Stimulated activated CD4-positive, alpha-beta T cell treated with anti-CD3 and anti-CD28 coated beads, Interleukin-15, amount 100 ng/mL, for 48 hours (primary cell): ENCODE measurements at places on chromosomes 4 and X.
A peak's percentile ranks its signal among the peaks of the same experiment; 100 is the strongest.

DNA sequence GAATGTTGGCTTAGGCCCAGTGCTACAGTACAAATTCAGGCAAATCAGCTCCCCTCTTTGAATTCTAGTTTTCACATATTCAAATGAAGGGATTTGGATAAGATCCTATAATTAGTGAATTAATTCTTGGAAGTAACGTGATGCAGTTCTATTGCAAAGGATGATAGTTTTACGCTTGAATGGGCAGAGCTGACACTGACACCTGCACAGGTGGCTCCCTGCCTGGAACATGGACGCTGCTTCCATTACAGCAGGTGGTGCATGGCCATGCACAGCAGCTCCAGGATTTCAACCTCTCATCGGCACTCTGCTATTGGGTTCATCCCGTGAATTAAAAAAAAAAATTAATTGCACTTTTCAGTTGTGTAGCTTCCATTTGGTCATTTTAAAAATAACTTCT lies 28.4 kb upstream of the RPS6KA6 start:
- no peak for DNase-seq

DNA sequence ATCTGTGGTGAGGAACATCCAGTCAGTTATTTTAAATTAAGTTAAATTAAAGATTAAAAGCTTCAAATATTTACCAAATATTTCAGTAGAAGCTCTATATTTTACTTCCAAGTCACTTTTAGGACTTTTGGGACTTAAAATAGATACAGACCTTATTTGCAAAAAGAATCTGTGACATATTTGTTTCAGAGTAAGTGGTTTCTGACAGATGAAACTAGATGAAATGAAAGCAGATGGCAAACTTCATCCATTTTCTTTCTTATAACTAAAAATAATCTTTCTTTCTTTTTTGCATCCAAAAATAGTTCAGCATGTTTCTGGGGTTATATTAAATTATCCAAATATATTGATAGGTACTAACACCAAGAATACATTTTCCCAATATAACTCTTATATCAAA lies 6.6 kb upstream of the UTP3 start:
- DNase-seq = no peak

DNA sequence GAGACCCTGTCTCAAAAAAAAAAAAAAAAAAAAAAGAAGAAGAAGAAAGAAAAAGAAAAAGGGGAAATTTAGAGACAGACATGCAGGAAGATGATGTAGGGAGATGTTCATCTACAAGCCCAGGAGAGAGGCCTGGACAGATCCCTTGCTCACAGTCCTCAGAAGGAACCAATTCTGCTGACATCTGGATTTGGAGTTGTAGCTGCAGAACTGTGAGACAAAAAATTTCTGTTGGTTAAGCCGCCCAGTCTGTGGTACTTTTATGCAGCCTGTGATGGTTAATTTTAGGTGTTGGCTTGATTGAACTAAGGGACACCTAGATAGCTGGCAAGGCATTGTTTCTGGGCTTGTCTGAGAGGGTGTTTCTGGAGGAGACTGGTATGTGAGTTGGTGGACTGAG lies 10.1 kb upstream of the STIM2 start:
- no peak for DNase-seq

GRCh38 chrX:124280294-124280902 lies 52.1 kb upstream of the TEX13D start:
- DNase-seq = no peak

- no peak for DNase-seq
Measured at GRCh38 chr4:55758066-55758465, 61.5 kb upstream of the EXOC1L start.

- DNase-seq = no peak
Measured at GRCh38 chr4:6699903-6700302, 6.2 kb downstream of the S100P start.

DNA sequence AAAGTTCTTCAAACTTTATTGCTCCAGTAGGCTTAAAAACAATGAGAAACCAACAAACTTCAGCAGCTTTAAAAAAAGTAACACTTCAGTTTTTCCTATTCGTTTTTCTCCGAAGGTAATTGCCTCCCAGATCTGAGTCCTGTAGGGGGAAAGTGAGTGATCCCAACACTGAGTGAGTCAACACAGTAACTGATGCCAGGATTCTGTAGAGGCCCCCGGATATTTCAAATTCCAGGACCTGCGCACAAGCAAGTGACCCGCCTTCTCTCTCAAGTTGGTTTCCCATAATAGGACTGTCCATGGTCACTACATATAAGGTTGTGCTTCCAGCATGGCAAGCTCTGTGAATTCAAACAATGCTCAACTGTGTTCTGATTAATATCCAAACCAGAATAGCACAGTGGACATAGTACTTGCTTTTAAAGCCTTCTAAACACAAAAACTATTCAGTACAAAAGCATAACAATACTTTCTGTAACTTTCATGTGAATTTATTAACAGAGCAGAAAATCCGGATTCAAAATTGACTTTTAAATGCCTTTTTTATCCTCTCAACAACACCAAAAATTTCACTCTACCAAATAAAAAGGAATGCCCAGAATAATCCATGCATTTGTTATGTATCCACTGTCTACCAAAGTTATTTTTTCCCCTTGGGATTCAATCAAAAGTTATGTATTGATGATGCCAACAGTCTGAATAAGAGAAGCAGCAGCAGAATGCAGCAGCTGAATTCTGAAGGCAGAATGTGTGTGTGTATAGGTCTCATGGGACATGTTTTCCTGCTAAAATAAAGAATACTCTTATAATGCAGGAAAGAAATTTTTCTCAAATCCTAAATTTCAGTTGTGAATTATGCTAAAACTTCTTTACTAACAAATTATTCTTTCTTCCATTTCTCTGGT lies at the start of gene DMD:
Gene DMD, minus strand, starts transcription at position 194 of the 905 bp plus-strand sequence. CDS start 237 bp downstream, outside the sequence.
- no peak for DNase-seq

- DNase-seq = no peak
Measured at GRCh38 chr4:52925531-52925968, 63.4 kb downstream of the RASL11B start.

GRCh38 chr4:2593003-2593402 lies 56.6 kb downstream of the FAM193A start:
- no peak for DNase-seq

GRCh38 chrX:124341396-124342132 lies 4.8 kb upstream of the SH2D1A start:
- no peak for DNase-seq

DNA sequence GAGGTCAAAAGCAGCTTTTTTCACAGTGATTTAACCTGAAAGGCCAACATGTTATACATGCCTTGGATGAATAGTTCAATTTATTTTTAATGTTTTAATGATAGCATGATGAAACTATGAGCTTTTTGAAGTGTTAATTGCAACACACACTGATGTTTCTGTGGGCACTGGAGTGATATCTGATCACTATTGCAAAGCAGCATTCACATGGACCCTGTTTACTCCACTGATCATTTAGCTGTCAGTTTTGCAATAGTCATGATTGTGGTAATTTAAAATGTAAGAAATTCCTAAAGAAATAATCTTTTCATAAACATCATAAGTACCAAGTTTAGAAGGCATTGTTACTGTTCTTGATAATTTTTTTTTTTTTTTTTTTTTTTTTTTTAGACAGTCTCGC lies 74.1 kb downstream of the ARSJ start:
- DNase-seq = no peak

DNA sequence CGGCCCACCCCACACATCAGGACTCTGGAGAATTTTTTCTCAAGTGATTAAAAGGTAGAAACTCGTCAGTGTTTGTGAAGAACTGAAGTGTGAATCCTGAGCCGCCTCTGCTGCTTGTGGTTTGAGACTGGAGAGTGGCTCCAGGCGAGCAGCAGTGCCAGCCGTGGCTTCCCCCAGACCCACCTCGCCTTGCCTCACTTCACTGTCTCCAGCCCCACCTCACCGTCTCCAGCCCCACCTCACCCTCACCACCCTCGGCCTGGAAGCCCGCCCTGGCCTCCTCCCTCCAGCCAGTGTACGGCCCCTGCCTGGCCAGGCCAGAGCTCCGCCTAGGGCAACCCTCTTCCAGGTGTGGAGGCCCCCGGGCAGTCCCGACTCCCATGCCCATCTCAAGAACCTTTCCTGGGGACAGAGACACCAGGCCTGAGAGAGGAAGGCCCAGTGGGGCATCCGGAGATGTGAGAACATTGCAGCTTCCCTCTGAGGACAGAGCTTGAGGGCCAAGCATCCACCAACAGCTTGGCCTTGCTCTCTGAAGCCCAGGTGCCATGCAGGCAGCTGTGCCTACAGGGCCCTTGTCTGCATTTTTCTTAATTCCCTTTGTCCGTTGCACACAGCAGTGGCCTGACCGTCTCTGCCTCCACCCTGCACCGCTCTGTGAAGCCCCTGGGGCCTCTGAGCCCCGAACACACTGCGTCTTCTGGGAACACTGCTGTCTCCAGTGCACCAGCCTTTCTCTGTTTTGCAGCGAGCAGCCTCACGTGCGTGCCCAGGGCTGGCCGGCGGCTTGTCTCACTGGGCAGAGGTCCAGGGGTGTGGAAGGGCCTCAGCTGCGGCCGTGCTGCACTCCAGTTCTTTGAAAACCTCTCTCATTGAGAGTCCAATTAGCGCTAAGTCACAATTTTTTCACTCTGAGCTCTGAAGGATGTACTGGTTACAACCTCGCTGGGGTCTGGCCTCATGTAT lies 13.8 kb downstream of the SH3BP2 start:
- no peak for DNase-seq

GRCh38 chr4:81814987-81815541 lies 343.4 kb upstream of the RASGEF1B start:
- no peak for DNase-seq

- no peak for DNase-seq
Measured at GRCh38 chrX:41671082-41671481, 17.7 kb upstream of the GPR34 start.

- DNase-seq = no peak
Measured at GRCh38 chr4:98516042-98516440, 142.4 kb downstream of the TSPAN5 start.

GRCh38 chr4:24805067-24805466 lies 9.7 kb downstream of the SOD3 start:
- no peak for DNase-seq

DNA sequence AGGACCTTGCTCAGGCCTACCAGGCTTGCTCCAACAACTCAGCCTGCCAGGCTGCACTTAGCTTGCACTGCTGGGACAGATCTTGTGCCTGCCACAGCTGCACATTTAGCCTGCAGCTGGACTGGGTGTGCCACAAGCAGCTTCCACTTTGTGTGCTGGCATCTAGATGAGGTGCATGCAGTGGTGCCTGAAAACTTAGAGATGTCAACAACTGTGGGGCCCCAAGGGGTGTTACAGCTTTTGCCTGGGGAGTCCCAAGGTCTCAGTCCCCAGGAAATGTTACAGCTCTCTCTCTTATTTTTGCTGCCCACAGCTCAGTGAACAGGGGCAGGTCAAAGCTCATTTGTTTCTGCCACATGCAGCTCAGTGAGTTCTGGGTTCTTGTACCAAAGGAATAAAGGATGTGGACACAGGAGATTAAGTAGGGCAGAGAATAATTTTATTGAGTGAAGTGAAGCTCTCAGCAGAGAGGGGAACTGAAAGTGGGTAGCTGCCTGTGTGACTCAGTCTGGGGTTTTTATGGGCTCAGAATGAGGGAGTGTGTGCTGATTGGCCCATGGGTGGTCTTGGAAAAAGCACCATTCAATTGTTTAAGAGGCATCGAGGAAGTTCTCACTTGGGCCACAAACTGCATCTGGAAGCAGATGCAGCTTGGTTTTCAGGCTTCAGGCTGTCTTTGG lies 828.3 kb downstream of the TECRL start:
- DNase-seq = no peak

- no peak for DNase-seq
Measured at GRCh38 chrX:18997916-18998315, 14.0 kb upstream of the PHKA2 start.

- no peak for DNase-seq
Measured at GRCh38 chr4:162839814-162840213, 326.9 kb downstream of the NAF1 start.

- no peak for DNase-seq
Measured at GRCh38 chr4:84965553-84966381, 723 bp downstream of the WDFY3 start.

DNA sequence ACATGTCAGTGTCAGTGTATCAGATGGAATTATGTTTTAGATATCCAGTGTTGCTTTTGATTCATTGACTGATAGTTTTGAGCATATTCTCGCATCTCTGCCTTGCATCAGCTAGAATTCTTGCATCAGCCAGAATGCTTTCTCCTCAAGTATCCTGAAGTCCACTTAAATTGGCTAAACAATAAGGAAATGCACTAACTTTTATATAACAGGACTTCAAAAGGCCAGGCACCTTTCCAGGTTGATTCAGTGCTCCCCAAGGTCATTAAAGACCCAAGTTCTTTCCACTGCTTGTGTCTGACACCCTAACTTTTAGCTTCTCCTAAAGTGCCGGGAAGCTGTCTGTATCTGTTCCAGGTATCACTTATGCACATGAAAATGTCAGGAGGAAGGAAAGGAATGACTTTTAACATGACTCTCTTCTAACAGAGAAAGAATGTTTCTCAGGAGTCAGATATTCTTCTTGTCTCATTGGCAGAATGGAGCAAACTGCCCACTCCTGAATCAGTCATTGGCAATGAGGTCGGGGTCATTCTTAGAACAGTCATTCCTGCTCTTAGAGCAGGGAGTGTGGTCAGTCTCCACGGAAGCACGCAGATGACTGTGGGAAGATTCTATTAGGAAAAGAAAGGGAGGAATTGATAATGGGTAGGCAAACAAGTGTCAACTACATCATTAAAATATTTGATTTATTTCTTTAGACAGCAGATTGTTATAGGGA lies 92.9 kb upstream of the TLL1 start:
- DNase-seq = no peak

- no peak for DNase-seq
Measured at GRCh38 chr4:150972592-150972991, 42.5 kb downstream of the LRBA start.

GRCh38 chr4:165754664-165755063 lies 118.4 kb upstream of the TLL1 start:
- DNase-seq = no peak

DNA sequence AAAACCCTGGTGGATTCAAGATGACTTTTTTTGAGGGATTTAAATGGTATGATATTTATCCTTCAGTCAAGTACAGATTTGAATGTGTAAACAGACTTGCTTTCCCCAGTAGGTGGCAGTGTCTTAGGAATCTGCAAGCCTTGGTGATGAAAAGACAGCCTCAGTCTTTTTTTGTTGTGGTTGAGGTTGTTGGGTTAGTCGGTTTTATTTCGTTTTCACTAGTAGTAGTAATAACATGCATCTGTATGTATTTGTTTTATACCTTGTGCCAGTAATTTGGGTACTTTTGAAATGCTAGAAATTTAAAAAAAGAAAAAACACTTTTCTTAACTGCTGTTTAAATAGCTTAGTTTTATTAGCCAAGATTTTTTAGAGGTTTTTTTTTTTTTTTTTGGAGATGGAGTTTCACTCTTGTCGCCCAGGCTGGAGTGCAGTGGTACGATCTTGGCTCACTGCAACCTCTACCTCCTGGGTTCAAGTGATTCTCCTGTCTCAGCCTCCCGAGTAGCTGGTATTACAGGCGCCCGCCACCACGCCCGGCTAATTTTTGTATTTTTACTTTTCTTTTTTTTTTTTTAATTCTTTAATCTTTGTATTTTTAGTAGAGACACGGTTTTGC lies 39.2 kb downstream of the COPS4 start:
- peak; percentile 41 for DNase-seq

DNA sequence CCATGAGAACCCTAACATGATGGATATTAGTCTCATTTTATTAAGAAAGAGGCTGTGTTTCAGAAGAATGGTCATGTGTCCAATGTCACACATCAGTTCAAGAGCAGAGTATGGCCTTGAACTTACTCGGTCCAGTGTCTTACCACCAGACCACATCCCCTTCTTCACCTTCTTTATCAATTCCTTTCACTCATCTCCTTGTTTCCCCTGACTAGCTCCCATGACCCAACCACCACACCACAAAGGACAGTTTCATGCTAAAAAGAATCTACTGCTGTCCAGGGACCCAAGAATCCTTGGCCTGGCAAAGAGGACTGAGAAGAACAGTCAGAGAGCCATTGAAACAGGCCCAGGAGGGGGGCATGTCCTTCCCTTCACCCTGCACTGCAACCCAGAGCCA lies 33.6 kb upstream of the MSN start:
- DNase-seq = no peak
